ENCODE measurements at places on chromosomes 3 and 15.

- DNase-seq = peak; percentile 78
These were observed 2.9 kb downstream of the STOML1 start for GRCh38 chr15:73989001-73989798.

DNA sequence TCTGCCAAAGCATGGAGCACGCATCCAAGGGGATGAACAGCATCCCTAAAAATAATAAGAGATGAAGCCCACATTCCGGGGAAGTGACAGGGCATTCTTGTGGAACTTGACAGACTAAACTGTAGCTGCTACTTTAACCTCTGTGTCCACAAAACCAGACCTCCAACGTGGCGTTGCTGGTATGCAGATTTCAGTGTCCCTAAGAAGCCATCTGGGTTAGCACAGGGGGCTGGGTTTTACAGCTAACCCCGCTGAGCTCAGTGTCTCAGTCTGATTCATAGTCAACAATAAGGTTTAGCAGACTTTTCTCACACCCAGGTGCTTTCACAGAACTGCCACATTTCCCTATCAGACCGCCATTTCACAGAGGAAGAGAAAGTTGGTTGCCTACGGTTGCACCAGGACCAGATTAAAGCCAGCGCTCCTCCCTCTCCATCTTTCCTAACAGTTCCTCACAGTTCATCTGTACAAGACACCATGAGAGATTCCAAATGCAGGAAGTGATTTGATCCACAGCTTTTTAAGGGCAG, 61.6 kb upstream of the CTDSPL start:
- peak; percentile 42 for DNase-seq

GRCh38 chr15:63408524-63408923, 26.9 kb upstream of the CA12 start:
- no peak for DNase-seq

DNA sequence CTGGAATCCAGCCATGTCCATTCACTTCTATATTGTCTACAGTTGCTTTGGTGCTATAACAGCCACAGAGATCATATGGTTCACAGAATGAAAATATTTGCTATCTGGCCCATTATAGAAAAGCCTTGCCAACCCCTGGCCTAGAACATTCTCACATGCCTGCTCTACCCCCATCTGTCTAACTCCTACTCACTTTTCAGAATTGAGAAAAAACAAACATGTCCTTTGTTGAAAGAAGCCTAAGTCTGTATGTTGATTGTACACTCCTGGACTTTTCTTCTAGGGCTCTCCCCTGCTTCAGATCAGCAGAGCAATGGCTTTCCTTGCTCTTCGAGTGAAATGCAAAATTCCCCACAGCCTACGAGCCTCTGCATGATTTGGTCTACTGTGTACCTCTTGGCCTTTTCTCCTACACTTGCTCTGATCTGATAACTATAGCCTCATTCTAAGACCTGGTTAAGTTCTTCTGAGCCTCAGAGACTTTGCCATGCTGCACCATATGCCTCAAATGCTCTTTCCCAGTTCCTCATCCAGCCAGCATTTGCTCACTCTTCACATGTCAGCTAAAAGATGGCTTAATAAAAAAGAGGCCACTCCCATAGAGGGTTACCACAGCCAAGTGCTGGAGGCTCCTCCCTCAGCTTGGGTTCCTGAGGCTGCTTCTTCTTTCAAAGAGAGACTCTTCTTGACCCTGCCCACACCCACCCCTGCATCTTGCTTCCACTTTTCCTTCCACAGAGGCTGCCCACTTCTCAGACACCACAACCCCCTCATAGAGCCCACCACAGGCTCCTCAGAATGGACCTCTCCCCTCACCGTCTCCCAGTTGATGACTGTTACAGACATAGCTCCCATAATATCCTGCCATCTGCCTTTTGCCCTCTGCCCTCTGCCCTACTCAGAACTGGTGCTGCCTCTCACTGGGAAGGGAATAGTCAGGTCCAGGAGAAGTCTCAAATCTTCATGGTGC, 22.9 kb upstream of the DCLK3 start:
- no peak for DNase-seq

- DNase-seq = no peak
These were observed 36.5 kb upstream of the ARNT2 start for GRCh38 chr15:80367661-80368060.

DNA sequence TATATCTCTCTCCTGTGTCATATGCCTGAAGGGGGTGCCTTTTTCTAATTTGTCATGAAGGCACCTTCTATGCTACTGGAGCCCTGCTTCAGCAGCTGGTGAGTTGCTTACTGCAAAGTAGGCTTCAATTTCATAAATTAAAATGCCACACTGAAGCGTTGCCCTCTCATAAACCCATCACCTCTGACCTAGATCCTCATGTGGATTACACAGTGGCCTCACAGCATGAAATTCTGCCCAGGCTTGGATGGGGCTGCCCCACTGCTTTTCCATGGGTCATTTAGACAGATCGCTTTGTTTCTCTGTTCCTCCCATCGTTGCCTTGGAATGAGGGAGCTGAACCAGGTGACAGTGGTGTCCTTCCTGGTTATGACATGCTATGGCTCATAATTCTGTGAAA, 131.2 kb downstream of the RPL22L1 start:
- DNase-seq = no peak

GRCh38 chr3:50474717-50475116, 28.7 kb downstream of the CACNA2D2 start:
- peak; percentile 61 for DNase-seq

DNA sequence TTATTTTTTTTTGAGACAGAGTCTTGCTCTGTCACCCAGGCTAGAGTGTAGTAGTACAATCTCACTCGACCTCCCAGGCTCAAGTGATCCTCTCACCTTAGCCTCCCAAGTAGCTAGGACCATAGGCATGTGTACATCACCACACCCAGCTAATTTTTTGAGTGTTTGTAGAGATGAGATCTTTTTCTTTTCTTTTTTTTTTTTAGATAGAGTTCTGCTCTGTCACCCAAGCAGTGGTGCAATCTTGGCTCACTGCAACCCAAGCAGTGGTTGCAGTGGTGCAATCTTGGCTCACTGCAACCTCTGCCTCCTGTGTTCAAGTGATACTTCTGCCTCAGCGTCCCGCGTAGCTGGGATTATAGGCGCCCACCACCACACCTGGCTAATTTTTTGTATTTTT, 5.2 kb downstream of the CEP97 start:
- DNase-seq = no peak

DNA sequence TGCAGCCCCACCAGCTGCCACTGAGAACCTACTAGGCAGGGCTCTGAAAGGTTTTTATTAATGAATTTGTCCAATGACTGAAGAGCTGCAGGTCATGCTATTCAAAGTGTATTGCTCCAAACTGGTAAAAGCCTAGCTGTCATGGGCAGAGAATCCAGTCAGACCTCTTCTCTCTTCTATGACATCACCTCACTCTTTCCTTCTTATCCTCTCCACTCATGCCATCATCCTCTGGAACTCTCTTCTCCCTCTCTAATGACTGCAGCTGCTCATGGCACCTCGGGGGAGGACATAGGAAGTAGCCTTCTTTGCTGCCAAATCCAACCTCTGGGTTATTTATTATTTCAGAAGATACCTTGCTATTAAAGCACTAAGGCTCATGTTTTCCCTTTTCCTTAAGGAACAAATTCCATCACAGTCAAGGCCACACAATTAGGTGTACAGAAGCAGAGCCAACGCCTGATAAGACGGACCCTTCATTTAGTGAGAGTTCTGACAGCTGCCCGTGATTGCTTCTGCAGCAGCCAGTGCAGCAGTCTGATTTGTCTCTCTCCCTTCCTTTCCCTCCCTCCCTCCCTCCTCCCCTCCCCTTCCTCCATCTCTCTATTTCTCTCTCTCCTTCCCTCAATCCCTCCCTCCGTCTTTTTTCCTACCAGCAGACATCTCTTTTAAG, 87.0 kb upstream of the ONECUT1 start:
- no peak for DNase-seq

- DNase-seq = peak; percentile 90
These were observed 539 bp upstream of the LAMB2 start for GRCh38 chr3:49133226-49133951.

Measured in AG08396 (cell line).